Breast epithelium (tissue), 4 donors: ENCODE measurements at places on chromosomes 1 and 21. TPM values are rescaled to one million over a fixed set of nuclear protein-coding genes. Genes with fewer than 3 reads are reported as not detected.
A peak's percentile ranks its signal among the peaks of the same experiment; 100 is the strongest.

DNA sequence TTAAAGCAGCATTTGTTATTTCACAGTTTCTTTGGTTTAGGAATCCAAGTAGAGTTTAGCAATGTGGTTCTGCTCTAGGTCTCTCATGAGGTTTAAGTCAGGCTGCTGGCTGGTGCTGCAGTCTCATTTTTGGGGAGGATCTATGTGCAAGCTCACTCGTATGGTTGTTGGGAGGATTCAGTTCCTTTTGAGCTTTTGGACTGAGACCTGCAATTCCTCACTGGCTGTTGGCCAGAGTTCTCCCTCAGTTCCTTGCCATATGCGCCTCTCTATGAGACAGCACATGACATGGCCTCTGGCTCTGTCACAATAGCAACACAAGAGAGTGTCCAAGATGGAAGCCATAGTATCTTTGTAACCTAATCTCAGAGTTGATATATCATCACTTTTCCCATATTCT, 91.0 kb downstream of the OLFML2B start:
- no peak for DNase-seq

DNA sequence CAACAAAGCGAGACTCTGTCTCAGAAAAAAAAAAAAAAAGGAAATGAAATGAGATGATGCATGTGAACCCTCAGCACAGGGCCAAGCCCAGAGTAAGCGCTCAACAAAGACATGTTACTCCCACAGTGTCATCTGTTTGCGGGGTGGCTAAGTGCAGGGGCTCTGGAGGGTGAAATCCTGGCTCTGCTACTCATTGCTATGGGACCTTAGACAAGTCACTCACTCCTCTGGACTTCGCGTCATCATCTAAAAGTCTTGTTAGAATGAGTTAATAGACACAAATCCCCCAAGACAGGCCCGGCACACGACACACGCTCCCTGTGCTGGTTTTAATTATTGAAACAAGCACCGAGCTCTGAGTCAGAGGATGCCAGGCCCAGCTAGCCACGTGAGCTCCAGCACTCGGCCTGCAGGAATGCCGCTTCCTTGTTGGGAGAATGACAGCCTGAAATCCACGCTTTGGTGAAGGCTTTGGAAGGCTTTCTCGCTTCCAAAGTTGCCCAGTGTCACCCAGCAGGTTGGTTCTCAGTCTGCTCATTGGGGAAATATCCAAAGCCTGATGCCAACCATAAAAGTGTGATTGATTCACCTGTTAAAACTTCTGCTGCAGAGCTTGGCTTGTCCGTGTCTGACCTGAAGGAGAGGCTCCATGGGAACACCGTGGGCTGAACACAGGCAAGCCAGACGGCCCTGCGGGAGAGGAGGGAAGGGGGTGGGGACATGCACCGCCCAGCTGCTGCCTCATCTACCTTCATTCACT, 36.7 kb upstream of the TARDBP start:
- DNase-seq, result peak; percentile 74

GRCh38 chr1:143699731-143700130, 272.1 kb downstream of the FAM72C start:
- DNase-seq, result no peak

DNA sequence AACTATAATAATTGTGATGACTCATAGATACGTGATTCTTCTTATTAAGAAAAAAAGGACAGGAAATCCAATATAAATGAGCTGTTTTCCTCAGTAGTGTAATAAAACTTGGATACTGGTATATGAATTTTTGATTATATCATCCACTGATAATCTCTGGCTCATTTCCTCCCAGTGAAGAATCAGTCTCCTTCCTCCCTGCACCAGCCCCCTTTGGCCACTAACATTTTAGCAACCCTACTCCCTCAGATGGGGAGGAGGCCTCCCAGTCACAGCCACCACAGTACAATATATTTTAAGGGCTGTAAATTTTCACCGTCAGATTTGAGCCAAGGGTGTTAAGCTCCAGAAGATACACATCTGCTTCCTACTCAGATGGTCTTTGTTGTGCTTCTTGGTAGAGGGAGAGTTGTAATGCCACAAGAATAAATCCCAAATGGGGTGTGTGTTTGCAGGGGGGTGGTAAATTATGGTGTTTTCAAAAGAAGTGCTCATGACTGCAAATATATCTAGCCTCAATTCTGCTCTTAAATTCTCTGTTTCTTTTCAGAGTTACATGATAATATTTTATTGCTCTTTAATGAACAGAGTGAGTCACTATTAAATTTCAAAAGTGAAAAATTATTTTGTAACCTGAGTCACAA, 153.5 kb downstream of the HLX start:
- DNase-seq, result no peak

- no peak for DNase-seq
Measured at GRCh38 chr1:169874229-169874628, 19.5 kb downstream of the SCYL3 start.

- no peak for DNase-seq
Measured at GRCh38 chr1:98027103-98027705, 106.4 kb upstream of the DPYD start.

DNA sequence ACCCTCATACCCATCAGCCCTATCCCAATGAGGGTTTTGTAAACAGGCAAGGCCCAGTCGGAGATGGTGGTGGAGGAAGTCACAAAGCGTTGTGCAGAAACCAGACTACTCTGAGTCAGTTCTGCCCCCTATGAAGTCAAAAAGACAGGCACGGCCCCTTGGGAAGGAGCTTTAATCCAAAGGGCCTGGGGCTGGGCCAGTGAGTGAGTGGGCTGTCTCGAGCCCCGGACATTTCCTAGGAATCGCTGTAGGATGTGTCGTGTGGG, 442 bp upstream of the AHCYL1 start:
- no peak for DNase-seq

DNA sequence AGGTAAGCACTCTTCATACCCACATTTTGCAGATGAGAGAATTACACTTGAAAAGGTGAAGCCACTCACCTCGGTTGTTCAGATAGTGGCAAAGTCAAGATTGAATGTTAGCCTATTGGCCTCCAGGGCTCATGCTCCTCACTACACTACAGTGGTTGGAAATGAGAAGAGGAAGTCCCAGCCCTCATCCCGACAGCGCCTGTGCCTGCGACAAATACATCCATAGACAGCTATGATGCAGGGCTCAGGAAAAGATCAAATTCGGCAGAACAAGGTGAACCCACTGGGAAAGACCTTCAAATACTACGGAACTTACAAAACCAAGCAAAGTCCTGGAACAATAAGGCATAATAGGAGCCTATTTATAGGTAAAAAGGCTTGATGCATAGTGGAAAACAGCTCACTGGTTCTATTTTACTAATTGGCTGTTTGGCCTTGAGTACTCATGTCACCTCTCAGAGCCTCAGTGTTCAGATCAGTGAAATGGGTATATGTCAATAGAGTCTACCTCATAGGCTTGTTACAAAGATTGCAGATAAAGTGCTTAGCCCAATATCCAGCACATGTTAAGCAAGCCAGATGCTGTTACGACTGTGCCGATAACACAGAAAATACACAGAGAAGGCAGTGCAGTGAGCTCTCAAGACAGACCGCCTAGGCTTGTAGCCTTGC, 3.5 kb downstream of the SPOCD1 start:
- no peak for DNase-seq

GRCh38 chr1:198328458-198329032, 171.7 kb downstream of the NEK7 start:
- no peak for DNase-seq

GRCh38 chr1:188668083-188668482, 1809.6 kb downstream of the BRINP3 start:
- no peak for DNase-seq

DNA sequence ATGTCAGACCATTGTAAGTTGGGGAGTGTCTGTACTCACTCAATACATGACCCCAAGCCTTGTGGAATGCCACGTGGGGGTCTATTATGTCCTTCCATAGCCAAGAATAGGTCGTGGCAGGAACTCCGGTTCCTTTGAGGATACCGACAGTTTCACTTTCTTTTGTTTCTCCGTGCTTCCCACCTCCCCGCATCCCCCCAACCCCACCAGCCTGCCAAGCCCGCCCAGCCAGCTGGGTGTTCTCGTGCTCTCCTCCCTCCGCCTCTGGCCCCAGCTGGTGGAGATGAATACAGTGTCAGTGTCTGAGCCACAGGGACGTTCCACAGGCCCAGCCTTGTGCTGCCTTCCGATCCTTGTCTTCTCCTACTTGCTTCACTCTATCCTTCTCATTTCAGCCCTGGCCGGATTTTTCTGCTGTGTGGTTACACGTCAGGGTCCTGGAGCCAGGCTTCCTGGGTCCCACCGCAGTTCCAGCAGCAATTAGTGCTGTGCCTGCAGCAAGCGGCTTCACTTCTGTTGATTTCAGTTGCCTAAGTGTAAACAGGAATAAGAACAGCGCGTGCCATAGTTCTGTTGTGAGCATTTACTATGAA, 4.1 kb upstream of the AGTRAP start:
- DNase-seq, result peak; percentile 79

- no peak for DNase-seq
Measured at GRCh38 chr1:50279622-50280330, 143.5 kb downstream of the DMRTA2 start.

- peak; percentile 60 for DNase-seq
Measured at GRCh38 chr21:41477641-41478318, 30.2 kb downstream of the TMPRSS2 start.

GRCh38 chr1:87956072-87956471, 627.4 kb downstream of the LMO4 start:
- no peak for DNase-seq

DNA sequence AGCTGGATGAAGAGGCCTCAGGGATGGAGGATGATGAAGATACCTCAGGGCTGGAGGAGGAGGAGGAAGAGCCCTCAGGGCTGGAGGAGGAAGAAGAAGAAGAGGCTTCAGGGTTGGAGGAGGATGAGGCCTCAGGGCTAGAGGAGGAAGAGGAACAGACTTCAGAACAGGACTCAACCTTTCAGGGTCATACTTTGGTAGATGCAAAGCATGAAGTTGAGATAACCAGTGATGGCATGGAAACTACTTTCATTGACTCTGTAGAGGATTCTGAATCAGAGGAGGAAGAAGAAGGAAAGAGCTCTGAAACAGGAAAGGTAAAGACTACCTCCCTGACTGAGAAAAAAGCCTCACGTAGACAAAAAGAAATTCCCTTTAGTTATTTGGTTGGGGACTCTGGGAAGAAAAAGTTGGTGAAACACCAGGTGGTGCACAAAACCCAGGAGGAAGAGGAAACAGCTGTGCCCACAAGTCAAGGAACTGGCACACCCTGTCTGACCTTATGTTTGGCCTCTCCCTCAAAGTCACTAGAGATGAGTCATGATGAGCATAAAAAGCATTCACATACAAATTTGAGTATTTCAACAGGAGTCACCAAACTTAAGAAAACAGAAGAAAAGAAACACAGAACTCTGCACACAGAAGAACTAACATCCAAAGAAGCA, 15.4 kb downstream of the L1TD1 start:
- DNase-seq, result no peak

GRCh38 chr1:12174924-12175810, 8.4 kb downstream of the TNFRSF1B start:
- no peak for DNase-seq

Gene TMEM269
- total RNA-seq, result 0.59 TPM

Gene TDRD5
- 0.96 TPM for total RNA-seq

Gene ABCA4
- 3.5 TPM for total RNA-seq

Gene ADCY10
- total RNA-seq, result under 0.01 TPM

Gene LAD1
- total RNA-seq, result 13.1 TPM

Gene ARHGEF19
- total RNA-seq, result 18.0 TPM

Gene APOBEC4
- total RNA-seq, result not detected

Gene RNF186
- 4.3 TPM for total RNA-seq

Gene UBE2U
- not detected for total RNA-seq
